GM18507 (cell line): ENCODE measurements at places on chromosomes 3 and 15.

DNA sequence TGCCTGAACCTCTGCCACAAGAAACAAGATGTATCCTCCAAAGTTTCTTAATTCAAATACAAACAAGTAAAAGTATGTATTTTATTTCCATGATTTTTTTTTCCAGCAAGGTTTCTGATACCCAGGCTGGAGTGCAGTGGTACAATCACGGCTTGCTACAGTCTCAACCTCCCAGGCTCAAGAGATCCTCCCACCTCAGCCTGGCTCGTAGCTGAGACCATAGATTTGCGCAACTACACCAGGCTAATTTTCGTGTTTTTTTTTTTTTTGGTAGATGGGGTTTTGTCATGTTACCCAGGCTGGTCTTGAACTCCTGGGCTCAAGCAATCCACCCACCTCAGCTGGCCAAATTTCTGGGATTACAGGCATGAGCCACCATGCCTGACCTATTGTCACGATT, 12.2 kb upstream of the VEPH1 start:
- no peak for DNase-seq

DNA sequence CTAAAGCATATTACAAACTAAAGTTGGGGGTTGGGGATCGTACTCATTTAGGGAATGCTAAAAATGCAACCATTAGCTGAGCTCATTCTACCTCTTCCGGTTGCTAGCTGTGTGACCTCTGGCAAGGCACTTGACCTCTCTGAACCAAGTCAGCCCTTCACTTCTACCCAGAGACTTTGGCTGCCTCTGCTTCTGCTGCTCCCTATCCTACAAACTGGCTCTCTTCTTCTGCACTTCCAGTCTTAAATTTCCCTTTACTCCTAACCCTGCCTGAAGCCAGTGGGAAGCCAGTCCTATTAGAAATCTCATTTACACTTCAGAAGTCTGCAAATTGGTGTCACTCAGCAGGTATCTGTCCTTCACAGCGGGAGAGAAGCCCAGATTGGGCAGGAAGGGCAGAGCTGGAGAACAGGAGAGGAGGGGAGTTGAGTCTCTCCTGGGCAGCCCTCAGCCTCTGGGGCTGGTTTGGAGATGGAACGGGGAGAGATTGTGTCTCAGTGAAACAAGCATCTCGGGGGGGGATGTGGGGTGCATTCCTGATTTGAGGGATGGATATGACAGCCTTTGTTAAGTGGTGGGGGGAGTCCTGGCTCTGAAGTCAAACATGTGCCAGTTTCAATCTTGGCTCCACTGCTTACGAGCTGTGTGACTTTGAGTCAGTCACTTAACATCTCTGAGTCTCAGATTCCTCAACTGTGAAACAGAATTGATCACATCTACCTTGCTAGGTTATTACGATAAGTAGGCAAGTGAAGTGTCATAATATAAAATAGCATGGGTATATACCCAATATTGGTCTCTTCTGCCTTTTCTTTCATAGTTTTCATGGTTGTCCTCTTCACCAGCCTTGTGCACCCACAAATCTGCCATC, 7.8 kb upstream of the AEN start:
- no peak for DNase-seq

DNA sequence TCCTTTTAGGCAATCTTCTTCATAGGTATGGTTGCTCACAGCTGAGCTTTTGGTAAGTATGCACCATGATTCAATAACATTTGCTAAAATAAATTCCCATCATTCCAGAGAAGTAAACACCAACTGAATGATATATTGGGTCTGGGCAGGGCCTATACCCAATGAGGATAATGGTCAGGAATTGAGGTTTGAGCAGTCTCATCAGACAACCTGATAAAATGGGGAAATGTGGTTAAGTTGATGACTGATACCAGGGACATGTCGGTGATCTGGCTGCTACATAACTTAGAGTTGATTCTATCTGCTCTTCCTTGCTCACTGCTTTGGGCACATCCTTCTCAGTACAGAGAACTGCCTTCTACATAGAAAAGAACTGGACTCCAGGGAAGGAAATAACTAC, 92.9 kb downstream of the GPR156 start:
- no peak for DNase-seq

GRCh38 chr3:36823806-36824205, 59.5 kb upstream of the DCLK3 start:
- no peak for DNase-seq

DNA sequence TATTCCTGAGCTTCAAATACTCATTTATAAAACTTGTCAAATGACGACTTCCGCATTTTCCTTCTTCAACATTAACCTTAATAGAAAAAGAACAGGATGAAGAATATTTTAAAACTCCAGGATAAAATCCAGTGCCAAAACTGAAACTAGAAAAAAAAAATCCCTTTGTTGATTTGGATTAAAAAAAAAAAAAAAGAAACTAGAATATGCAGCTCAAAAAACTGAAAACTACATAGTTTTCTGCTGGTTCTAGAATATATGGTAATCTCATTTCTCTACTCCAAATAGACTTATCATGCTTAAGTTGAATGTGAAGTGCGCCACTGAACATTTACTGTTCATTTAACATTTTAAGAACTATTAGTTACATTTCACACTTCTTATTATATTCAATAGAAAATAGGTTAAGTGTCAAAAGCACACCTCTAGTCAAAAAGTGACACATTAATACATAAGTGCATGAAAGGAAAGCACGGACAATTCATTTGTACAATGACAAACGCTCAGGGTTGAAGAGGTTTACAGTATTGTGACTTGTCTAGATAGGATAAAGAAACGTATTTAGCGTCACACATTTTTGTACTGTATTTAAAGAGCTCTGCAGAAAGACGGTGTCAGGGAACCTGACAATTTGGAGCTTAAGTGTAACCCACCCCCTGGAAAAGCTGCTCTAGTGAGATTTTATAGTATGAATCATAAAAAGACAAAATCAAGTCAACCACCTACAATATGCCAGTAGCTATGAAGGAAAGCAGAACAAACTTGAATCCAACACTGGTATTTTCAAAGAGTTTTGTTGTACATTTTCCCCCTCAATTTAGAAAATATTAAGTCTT, 5.8 kb downstream of the TRA2B start:
- no peak for DNase-seq

DNA sequence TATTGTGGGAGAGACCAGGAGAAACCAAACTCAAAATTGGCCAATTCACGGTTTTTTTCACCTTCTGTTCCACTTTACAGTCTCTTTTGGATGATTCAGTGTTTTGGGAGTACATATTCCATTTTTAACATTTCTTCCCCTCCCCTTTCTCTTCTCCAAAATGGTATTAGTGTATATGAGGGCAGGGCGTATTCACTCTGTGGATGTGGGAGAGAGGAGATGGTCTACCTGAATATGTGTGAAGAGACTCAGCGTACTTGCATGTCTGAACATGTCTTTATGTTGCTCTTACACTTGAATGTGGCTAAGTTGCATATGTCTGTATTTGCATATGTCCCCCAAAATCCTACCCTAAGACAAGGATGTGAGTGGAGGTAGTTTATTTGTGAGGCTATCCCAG, 291.0 kb upstream of the PPP2R3A start:
- no peak for DNase-seq

- DNase-seq: no peak
Observed at GRCh38 chr3:33834096-33834453, 35.6 kb downstream of the PDCD6IP start.

DNA sequence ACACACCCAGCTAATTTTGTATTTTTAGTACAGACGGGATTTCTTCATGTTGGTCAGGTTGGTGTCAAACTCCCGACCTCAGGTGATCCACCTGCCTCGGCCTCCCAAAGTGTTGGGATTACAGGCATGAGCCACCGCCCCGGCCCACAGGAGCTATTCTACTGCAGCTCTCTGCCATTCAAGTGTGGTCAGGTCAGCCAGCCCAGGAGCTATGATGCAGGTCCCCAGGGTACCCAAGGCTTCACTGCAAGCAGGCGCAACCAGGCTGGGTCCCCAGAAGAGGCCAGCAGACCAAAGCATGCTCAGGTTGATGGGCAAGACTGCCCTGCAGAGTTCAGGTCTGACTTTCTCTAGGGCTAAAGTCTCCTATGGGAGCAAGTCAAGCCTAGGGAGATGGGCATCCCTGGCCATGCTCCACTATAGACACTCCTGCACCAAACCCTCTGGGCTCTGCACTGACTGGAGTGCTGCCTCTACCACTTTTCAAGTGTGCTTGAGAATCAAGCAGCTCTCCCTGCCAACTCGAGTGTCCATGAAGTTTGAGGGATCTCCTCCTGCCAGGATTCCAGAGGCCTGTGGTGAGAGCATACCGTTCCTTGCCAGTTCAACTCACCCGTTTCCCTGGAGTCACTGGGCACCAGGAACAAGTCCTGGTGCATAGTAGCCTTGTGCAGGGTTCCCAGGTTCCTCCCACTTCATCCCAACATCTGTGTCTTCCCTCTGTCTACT, 30.9 kb downstream of the MYO9A start:
- no peak for DNase-seq

- DNase-seq: no peak
Observed at GRCh38 chr3:58581328-58582091, 4.3 kb upstream of the FAM107A start.

DNA sequence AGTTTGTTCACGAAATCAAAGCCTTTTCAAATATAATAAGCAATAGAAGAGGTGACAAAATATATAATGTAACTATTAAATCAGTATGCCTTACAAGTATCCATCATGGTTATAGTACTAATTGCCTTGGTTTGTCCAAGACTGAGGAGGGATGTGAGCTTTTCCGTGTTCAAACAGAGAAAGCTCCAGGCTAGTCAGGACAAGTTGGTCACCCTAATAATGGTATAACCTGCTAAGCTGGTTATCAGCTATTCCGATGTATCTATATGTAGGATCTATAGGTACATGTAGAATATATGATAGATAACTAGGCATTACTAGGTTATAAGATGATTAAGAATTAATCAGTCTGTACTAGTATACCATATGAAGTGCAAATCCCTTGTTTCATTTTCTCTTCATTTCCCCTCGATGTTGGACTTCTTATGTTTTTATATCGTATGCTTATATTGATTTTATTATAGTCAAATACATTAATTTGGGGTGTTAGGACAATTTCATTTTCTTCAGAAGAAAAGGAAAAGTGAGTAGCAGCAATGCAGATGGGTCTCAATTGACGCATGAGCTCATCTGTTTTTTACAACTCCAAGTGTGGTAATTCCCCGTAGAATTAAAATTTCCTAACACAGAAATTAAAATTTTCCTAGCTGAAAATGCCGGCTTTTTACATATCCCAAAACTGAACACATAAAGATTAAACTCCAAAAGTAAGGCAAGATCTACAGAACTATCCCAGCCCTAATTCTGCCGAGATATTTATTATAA, 419.1 kb downstream of the TIGIT start:
- no peak for DNase-seq

GRCh38 chr3:178671791-178672190, 135.6 kb downstream of the KCNMB2 start:
- no peak for DNase-seq

DNA sequence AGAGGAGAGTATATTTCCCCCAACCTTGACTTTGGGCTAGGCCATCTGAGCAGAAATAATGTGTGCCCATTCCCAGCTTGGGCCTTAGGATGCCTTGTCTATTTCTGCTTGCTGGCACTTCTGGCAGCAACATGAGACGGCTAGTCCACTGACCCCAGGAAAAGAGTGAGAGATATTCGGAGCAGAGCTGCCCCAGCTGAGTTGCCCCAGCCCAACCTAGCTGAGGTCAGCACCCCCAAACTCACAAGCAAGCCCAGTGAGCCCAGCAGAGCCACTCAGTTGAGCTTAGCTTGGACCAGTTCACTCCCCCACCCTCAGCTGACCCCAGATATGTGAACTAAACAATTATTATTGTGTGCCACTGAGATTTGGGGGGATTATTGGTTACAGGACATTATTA, 20.2 kb downstream of the ITGA11 start:
- DNase-seq: no peak

DNA sequence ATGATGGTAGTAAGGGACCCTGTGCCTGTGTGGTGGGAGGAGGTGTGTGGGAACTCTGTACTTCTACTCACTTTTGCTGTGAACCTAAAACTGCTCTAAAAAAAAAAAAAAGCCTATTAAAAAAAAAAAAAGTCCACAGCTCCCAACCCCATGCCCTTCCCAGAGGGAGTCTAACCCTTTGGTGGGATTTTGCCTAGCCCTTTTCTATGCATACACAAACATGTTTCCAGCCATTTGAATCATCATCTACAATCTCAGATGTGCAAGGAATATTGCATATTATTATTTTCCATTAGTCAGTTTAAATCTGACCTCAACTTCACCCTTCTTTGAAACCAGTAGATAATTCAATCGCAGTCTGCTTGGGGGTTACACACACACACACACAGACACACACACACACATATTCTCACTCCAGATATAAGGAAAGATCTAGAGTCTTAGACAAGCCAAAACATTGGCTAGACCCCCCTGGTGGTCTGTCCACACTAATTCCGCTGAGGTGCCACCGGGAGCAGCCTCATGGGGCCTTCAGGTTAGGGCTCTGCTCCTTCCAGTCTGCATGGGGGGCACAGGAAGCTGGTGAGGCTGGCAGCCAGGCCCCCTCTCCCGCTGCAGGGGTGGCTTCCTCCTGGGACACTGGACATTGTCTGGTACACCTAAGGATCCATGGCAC, 75.5 kb upstream of the NR2E3 start:
- DNase-seq: no peak
